Hepatocyte (in vitro differentiated cells): ENCODE measurements at places on chromosomes 3 and 15. TPM values are rescaled to one million over a fixed set of nuclear protein-coding genes. Genes with fewer than 3 reads are reported as not detected.

GRCh38 chr3:97971679-97972567, at the start of gene RIOX2:
Gene RIOX2, minus strand, starts transcription at chr3:97972431. Its CDS starts 4,838 bp downstream, at chr3:97967593.
- H3K4me3 ChIP-seq = peak within 1 kb of the TSS; percentile 84
- H3K36me3 ChIP-seq = no peaks in the 10 kb centered on the region
- H3K27ac ChIP-seq = peak within 1 kb of the TSS; percentile 86
- H3K4me1 ChIP-seq = peaks cover 14% of the 10 kb centered on the region

- H3K27ac ChIP-seq = peak overlapping the region; percentile 32
- H3K4me1 ChIP-seq = peaks cover 17% of the 10 kb centered on the region
- H3K4me3 ChIP-seq = no peak overlapping the region
- H3K27me3 ChIP-seq = no peaks in the 10 kb centered on the region
- H3K36me3 ChIP-seq = no peaks in the 10 kb centered on the region
Observed at GRCh38 chr15:81752546-81752942, 293.3 kb downstream of the MEX3B start.

DNA sequence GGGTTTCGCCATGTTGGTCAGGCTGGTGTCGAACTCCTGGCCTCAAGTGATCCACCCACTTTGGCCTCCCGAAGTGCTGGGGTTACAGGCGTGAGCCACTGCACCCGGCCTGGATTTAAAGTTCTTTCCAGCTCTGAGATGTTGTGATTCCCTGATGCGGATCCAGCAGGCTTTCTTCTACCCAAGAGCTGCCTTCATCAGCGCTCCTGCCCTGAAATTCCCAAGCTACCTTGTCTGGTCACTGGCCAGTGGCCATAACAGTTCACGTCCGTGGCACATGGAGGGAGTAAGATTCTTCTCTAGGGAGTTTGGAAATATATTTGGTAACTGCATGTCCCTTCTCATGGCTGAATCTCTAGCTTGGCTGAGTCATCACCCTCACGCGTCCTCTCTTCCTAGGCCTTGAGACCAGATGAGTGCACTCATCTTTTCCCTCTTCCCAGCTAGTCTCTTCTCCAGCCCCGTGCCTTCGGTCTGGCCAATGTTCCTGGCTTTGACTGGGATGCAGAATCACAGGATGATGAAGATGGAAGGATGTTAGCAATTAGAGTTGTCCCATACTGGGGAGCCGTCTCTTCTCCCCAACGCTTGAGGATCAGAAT, 29.8 kb upstream of the APOD start:
- no peaks in the 10 kb centered on the region for H3K27me3 ChIP-seq
- no peaks in the 10 kb centered on the region for H3K36me3 ChIP-seq
- H3K27ac ChIP-seq = no peak overlapping the region
- no peak overlapping the region for H3K4me3 ChIP-seq

GRCh38 chr15:70767667-70768066, 4.3 kb upstream of the UACA start:
- H3K27ac ChIP-seq = peak overlapping the region; percentile 62
- H3K4me1 ChIP-seq = no peaks in the 10 kb centered on the region
- no peaks in the 10 kb centered on the region for H3K27me3 ChIP-seq
- DNase-seq = no peak

The KIF15 gene
- 2.7 and 4.1 TPM in 2 replicates for total RNA-seq
